Stimulated activated CD4-positive, alpha-beta T cell treated with anti-CD3 and anti-CD28 coated beads, Interleukin-4, amount 100 ng/mL, for 48 hours (primary cell): ENCODE measurements at places on chromosomes 3 and 15.

GRCh38 chr15:80228959-80229610 is 22.9 kb downstream of the CTXND1 start:
- DNase-seq = no peak

GRCh38 chr15:90013503-90013937 is 12.4 kb downstream of the ZNF710 start:
- no peak for DNase-seq

GRCh38 chr3:73603762-73604171 is 21.0 kb downstream of the PDZRN3 start:
- no peak for DNase-seq

DNA sequence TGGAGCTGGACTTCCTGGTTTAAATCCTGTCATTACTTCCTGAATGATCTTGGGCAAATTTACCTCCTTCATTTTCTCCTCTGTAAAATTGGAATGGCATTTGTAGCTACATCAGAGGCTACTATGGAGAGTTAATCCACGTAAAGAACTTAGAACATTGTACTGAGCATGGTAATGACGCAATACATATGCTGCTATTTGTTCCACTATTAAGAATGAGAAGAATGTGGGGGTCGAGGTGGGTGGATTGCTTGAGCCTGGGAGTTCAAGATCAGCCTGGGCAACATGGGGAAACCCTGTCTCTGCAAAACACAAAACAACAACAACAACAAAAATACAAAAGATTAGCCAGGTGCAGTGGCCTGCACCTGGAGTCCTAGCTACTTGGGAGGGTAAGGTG is 250.6 kb downstream of the RYR3 start:
- DNase-seq = no peak

- no peak for DNase-seq
These were observed 8.7 kb downstream of the CD86 start for GRCh38 chr3:122063908-122064307.

DNA sequence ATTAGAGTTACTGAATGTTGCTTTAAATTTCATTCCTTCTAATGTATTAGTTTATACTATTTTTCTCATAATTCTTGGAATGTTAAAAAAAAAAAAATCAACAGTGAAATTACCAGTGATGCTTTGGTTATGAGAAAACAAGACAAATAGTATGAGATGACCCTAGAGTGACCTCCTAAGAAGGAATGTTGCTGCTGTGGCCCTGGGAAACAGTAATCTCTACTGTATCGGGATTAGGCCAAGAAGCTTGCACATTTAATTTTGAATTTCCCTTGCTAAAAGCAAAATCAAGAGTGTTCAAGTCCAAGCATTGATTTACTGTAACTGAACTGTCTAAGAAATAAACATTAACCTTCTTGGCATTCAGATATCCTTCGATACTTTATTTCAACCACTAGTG is 18.1 kb downstream of the TOPBP1 start:
- no peak for DNase-seq

- no peak for DNase-seq
These were observed 98.4 kb upstream of the ROBO1 start for GRCh38 chr3:79866162-79866561.

GRCh38 chr3:24530471-24530870 is 35.8 kb upstream of the THRB start:
- DNase-seq = no peak

GRCh38 chr3:160044121-160044520 is 55.5 kb downstream of the IL12A start:
- DNase-seq = no peak

DNA sequence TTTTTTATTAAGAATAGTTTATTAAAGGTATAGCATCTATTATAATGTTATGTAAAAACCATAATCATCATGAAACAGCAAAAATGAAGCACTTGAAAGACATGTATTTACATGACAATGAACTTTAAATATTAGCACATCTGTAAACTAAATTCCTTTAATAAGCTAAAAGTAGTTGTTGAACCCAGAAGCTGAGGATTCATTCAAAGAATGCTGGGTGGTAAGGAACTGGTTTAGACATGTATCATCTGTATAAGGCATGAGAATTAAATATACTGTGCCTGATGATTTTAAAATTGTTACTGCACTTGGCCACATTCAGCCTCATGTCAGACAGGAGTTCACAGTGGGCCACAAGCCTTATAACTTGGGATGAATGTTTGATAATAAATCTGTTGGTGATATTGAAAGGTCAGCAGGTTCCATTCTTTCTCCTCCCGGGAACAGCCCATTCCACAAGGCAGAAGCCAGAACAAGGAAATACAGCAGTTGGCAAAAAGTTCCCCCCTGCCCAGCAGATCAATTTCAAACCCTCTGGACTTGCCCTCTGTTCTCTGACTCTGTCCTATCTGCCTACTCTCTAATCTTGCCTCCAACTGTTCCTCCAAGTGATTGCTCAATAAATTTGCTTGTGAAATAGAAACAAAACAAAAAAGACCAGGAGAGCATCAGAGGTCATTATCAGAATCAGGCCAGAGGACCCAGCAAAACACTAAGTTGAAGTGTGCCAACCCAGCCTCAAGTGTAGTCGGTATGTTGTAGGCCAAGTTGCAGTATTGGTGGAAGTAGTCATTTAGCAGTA is 49.8 kb upstream of the TEX264 start:
- DNase-seq = no peak

GRCh38 chr3:98766924-98767323 is 3.8 kb downstream of the ST3GAL6 start:
- DNase-seq = no peak

GRCh38 chr3:191557322-191557721 is 96.4 kb downstream of the PYDC2 start:
- DNase-seq = no peak

DNA sequence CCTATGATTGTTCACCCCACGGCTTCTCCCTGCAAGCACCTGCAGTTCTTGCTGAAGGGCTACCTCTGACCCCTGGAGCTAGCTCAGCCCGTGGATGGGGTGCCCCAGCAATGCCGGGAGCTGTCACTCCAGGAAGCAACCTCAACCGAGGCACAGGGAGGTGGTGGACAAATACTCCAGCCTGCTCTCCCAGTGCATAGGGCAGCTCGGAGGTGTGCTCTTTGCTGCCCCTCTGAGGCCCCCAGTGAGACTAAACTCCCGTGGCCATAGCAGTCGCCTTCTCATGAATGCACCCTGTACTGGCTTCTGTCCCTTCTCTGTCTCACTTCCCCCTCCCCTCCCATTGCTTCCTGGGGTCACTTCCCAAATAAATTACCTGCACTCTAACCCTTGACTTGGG is 48.5 kb downstream of the LINGO1 start:
- DNase-seq = no peak

GRCh38 chr3:49779358-49780079 is 6.8 kb downstream of the IP6K1 start:
- DNase-seq = no peak

DNA sequence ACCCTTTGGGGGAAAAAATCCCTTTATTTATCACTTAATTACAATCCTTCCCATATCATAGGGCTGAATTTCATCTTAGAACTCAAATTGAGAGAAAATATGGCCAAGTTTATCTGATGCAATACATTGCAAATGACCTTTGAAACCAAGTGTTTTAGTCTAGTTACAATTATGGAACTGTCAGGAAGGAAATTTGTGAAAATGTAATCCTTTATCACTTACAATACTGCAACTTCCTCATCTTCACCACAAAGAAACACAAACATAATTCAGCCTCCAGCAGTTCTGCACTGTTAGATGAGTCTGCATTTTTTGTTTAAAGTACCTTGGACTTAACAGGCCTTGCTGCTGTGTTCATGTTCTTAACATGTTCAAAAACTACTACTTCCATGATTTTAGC is 4.6 kb downstream of the CCPG1 start:
- DNase-seq = no peak

DNA sequence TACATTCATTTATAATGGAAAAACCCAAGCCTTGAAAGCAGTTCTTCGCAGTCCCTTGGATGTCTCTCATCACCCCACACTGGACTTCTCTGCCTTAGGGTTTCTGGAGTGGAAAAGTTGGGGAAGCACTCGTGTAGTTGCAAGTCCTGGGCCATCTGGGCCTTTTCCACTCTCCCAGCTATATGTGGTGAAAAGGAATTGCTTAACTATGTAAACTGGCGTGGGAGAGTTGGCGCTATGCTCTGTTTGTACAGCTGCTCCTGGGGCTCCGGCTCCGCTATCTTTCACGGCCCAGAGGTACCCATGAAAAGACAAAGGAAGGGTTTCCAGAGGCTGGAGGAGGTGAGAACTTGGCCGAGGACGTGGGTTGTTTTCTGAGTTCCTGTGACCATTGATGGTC is 81.1 kb upstream of the MYZAP start:
- DNase-seq = no peak

DNA sequence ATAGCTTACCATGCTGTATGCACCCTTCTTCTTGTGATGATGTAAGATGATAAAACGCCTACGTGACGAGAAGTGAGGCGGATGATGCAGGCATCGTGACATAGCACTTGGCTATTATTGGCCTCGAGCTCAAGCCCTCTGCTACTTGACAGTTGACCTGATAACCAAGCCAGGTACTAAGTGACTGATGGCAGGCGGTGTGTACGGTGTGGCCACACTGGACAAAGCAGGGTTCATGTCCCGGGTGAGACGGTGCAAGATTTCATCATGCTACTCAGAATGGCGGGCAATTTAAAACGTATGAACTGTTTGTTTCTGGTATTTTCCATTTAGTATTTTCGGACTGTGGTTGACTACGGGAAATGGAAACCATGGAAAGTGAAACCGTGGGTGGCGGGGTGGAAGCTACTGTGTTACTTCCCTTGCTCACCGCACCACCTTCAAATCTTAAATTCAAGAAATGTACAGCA is 57.7 kb downstream of the SLC12A8 start:
- DNase-seq = no peak

- no peak for DNase-seq
These were observed 82.3 kb downstream of the RBPMS2 start for GRCh38 chr15:64693134-64693533.

DNA sequence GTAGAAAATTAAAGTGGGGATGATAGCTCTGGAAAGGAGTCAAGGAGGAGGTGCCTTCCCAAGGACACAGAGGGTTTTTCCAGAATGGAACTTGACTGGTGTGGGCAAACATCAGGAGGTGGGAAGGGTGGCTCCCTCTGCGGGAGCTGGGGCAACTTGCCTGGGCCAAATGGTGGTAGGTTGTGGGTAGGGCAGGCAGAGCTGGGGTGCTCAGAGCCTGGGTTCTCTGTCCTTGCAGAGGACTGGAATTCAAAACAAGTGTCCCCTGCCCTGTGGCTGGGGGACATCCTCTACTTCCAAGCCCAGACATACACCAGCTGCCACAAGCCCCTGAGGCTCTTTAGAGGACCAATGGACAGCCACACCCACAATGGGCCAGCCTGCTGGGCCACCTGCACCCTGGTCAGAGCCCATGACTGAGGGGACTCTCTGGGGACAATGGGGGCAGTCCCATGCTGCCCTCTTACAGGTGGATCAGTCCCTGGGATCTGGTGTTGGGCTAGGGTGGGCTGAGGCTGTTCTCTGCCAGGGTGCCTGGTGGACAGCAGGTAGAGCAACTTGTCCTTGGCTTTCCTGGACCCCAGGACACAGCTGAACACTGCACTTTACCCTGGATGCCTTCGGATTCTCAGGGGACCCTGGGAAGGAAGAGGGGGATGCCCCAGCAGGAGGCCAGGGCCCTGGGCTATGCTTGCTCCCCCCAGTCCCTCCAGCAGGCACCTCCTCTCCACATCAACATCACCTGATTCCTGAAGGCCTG is 38.6 kb upstream of the CSPG4 start:
- DNase-seq = no peak
